NCI-H1105 (cell line): ENCODE measurements at places on chromosomes 6 and 20.
A peak's percentile ranks its signal among the peaks of the same experiment; 100 is the strongest.

DNA sequence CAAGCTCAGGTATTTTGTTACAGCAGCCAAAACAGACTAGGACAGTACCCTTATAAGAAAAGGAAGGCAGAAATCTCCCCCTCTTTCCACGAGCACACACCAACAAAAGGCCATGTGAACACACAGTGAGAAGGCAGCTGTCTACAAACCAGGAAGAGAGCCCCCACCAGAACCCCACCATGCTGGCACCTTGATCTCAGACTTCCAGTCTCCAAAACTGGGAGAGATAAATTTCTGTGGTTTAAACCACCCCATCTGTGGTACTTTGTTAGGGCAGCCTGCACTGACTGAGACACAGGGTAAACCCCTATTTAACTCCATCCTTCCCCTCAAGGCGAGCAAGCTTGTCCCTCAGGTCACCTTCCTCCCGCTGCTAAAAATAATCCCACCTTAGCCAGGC, 475.8 kb upstream of the JARID2 start:
- no peak for DNase-seq

DNA sequence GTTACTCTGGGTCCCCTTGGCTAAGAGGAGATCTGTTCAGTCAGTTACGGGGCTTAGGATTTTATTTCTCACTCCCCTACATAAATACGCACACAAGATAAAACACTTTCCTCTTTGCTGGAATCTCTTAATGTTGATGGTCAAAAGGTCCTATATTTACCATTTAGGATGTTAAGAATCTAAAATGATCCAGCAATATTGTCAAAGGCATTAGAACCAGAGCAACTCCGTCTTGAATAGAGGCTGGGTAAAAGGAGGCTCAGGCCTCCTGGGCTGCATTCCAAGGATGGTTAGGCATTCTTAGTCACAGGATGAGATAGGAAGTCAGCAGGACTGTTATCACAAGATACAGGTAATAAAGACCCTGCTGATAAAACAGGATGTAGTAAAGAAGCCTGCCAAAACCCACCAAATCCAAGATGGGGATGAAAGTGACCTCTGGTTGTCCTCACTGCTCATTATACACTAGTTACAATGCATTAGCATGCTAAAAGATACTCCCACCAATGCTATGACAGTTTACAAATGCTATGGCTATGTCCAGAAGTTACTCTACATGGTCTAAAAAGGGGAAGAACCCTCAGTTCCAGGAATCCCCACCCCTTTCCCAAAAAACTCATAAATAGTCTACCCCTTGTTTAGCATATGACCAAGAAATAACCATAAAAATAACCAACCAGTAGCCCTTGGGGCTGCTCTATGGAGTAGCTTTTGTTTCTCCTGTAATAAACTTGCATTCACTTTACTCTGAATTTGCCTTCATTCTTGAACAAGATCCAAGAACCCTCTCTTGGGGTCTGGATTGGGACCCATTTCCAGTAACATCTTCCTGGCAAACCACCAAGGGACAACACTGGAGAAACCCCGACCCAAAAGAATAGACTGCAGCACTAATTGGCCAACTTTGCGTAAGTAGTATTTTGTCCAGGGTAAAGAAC, 107.5 kb downstream of the DTNBP1 start:
- DNase-seq, result no peak

DNA sequence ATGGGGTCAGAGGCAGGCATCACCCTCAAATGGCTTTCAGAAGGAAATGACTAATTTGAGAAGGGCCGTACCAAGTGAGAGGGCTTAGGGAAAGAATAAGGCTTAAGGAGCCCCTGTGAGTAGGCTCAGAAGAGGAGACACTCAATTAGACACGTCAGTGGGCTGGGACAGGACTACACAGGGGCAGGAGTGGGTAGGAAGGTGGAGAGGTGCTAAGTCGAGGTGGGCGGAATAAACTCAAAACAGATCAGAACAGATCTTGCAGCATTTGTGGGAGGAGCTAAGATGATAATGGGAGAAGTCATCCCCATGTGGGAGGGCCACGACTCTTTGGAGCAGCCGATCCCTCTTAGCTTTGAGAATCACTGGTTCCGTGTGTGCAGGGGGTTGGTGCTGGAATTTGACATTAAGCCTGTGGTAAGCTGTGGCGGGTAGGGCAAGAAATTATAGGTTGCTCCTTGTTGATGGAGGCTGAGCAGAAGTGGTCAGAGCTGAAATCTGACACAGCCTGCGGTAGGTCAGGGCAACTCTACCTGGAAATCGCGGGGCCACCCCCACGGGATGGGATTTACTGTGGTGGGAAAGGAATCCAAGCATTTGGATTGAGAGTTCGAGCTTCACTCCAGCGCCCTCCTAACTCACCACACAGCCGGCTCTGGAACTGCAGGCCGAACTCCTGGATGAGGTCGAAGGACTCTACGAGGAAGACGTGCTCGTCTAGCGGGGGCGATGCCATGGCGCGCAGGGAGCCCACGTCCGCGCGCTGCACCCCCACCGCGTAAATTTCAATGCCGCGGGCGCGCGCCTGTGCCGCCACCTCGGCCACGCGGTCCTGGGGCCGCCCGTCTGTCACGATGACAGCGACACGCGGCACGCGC, 2.8 kb upstream of the RBPJL start:
- DNase-seq, result no peak

GRCh38 chr20:58308680-58309527, 611 bp upstream of the RAB22A start:
- DNase-seq, result no peak

DNA sequence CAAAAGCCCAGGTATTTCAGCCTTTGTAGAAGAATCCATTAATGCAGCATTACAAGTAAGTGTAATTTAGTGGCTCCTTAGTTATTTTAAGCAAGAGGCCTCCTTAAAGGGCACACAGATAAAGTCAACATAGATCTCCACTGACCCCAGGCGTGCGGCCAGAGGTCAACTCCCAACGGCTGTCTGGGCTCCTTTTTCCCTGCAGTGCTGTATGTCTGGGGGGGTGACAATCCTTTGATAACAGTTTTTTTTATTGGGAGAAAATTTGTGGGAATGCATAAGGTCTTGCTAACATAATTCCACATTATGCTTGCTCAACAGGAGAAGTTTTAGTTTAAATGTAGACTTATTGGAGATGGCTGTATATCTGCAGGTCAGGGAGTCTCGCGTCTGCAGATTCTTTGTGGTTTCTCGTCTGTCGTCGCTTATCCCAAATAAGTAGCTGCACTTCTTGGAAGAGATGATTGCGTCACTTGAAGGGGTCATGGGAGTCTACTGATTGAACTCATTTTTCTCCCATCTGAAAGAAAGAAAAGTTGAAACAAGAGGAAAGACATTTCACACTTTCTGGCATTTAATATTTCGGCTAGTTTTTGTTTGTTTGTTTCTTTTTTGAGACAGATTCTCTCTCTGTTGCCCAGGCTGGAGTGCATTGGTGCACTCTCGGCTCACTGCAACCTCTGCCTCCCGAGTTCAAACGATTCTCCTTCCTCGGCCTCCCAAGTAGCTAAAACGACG, 151.7 kb upstream of the AKAP12 start:
- DNase-seq, result no peak

- DNase-seq, result no peak
Measured at GRCh38 chr6:21707524-21708319, 114.2 kb downstream of the SOX4 start.

DNA sequence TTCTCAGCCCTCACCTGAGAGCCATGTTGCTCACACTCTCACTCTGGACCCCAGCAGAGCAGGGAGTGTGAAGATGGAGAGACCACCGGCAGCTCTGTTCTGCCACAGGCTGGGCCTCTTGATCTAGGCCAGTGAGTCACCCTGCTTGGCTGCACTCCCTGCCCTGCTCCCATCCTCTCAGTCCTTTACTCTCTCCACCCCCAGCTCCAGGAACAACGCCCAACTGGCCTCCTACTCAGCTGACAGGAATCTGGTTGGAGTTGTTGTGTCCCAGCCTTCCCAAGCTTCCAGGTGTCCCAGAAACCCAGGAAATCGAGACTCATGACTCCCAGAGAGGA, at the start of gene PSORS1C1:
PSORS1C1 (plus strand) TSS at position 260 of the 338 bp plus-strand sequence. CDS start 14,833 bp downstream, outside the sequence.
- no peak for DNase-seq

DNA sequence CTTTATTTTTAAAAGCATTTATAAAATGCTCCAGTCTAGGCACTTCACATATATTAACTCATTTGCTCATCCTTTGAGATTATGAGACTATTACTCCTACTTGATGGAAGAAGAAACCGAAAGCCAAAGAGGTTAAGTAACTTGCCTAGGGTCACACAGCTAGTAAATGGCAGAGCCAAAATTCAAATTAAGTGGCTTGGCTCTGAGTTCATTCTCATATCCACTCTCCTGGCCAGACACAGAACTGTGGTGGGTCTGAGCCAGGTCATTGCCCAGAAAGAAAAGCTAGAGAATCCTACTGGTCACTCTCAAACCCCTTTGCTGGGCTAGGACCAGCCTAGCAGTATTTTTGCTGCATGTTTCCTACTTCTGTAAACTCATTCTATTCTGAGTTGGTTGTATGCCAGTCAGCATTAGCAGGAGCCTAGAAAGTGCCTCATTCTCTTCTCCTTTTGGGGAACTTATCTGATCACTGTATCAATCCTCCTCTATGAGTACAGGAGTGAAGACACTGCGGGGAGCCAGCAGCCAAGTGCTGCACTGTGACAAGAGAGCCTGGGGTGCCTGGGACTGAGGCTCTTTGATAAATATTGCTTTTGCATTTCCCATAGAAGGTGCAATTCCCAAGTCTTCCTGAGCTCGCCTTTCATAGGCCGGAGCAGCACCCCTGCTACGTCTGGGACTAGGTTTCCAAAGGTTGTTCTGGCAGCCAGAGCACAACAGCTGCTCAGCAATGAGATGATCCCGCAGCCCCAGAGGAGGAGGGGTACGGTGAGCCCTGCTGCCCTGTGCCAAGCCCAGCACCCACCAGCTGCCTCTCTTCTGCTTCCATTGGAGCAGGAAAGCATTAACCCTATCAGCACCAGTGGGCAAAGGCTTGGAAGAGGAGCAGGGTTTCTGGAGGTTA, 728.3 kb downstream of the MAFB start:
- peak; percentile 49 for DNase-seq

DNA sequence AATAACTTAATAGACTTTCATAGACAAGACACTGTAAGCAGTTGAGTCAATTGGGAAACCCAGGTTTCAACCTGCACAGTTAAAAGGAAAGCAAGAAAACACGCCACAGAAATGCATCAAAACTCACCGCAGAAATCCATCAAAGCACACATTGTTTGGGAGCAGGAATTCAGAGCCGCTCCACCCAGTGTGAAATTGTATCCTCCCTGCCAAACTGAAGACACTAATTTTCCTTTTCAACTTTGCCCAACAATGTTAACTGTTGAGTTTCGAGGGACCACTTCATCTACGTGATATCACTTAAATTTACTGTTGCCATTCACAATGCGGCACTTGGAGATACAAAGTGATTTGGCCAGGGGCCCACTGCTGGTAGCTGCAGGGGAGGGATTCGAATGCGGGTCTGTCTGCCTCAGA, 92.7 kb downstream of the DACT2 start:
- DNase-seq, result no peak

- no peak for DNase-seq
Measured at GRCh38 chr6:13404228-13404891, 76.0 kb upstream of the TBC1D7 start.

- no peak for DNase-seq
Measured at GRCh38 chr6:160513836-160514235, 150.2 kb downstream of the LPA start.

DNA sequence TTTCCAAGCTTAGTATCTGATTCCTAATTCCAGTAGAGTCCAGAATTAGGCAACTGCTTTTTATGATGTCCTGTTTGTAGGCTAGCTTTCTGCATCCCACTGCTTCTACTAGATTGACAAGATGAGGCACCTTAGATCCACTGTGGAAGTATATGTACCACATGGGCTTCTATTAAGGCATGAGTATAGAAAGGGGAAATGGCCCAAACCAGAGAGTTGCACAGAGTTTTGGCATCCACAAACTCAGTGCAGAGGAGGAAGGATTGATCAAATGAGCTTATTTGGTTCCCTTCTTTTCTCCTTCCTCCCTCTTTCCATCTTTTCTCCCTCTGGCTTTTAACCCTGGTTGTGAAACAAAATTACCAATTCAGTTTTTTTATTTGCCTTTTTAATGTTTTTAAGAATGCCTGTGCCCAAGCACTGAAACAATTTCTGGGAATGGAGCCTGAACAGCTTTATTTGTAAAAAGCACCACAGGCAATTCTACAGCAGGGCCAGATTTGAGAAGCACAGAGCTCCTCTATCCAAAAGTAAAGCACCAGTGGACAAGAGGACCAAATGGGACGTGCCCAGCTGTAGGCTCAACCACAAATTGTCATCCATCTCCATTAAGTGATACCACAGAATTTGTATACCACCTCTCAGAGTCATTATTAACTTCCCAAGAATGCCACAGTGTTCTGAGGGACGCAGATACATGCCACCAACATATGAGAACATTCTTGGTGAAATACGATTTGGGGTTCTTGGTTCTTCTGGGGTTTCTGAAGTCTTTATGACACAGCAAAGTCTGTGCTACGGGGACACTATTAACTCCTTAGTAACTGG, 969.1 kb downstream of the KIF16B start:
- no peak for DNase-seq

DNA sequence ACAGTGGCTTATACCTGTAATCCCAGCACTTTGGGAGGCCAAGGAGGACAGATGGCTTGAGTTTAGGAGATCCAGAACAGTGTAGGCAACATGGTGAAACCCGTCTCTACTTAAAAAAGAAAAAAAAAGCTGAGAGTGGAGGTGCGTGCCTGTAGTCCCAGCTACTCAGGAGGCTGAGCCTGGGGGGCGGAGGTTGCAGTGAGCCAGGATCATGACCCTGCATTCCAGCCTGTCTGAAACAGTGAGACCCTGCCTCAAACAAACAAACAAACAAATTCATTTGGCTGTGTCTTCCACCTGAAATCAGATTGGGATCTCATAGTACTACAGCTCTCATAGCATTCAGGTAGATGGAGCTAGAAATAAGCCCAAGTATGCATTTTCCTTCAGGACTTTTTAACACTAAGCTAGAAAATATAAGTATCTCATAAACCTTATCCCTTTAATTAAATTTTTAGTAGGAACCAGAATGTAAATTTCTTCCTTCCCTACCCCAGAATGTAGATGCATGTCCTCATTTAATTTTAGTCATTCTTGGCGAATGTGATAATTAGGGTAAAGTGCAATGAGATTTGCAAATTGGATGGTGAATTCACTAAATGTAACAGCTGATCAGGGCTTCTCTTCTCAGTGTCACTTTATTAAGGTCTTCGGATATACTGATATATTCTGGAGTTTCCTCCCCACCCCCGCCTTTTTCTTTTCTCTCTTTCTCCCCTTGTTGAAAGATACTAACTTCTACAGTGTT, 190.4 kb downstream of the CDKAL1 start:
- DNase-seq, result no peak

DNA sequence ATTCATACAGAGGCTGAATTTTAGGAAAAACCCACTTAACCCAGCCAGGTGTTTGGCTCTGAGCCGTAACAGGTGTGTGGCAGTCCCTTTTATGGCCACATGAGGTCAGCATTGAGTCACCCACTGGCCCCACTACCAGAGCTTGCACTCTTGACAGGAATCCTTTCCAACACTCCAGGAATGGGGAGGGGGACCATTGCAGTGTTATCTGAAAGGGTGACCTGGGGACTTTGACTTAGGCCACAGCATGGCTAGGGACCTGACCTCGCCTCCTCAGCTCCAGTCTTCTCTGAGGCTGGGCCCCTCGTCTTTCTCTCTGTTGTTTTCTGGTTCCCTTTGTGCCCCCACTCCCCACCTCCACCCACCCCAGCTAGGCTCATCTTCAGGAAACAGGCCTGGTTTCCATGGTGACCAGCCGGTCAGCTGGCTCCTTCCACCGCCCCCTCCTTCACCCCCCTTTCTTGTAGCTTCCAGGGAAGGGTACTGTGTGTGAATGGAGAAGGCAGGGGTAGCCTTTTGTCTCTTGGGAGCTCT, 2.1 kb upstream of the TMEM151B start:
- peak; percentile 59 for DNase-seq

- DNase-seq, result no peak
Measured at GRCh38 chr6:15423286-15423993, 177.6 kb downstream of the JARID2 start.
